SW 1271 (cell line): ENCODE measurements at places on chromosomes 6 and 20.

DNA sequence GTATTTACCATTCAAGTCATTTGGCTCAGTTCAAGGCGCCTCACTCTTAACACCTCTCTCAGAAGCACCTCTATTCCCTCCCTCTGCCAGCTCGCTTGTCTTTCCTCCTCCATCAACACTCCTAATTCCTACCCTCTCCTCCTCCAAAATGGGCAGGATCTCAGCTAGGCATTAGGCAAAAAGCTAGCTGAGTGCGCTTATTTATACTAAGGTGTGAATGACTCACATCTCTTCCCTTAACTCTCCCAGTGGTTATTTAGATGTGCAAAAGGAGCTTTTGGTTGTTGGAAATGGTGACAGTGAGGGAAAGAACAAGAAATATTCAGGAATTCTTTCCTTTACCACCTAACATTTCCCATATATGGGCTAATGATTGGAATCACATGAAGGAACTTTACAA, 29.1 kb downstream of the PACSIN1 start:
- DNase-seq: no peak

- DNase-seq: no peak
Observed at GRCh38 chr6:77205936-77206335, 257.4 kb downstream of the HTR1B start.

GRCh38 chr20:58998656-58999055, 8.4 kb downstream of the CTSZ start:
- DNase-seq: no peak

DNA sequence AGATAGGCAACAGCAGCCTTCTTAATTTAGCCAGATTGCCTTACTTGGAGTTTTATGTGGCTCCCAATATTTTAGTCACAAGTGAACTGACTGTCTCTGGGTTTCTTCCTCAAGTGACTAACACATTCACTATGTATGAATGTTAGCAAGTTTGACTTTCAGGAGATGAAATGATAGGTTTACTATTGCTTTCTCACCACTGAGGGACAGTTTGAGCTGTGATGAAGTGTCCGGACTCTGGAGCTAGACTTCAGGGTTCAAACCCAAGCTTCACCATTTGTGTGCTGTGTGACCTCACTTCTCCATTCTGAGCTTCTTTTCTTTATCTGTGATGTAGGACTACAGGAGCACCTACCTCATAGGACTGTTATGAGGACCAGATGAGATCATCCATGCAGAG, 8.2 kb downstream of the DHX35 start:
- peak; percentile 43 for DNase-seq

GRCh38 chr6:170485159-170485558, 67.9 kb downstream of the PSMB1 start:
- no peak for DNase-seq

GRCh38 chr6:15425947-15426346, 180.1 kb downstream of the JARID2 start:
- DNase-seq: no peak

- DNase-seq: no peak
Observed at GRCh38 chr6:141307309-141307998, 825.3 kb upstream of the GJE1 start.

- DNase-seq: no peak
Observed at GRCh38 chr6:56347526-56347925, 100.1 kb upstream of the COL21A1 start.

DNA sequence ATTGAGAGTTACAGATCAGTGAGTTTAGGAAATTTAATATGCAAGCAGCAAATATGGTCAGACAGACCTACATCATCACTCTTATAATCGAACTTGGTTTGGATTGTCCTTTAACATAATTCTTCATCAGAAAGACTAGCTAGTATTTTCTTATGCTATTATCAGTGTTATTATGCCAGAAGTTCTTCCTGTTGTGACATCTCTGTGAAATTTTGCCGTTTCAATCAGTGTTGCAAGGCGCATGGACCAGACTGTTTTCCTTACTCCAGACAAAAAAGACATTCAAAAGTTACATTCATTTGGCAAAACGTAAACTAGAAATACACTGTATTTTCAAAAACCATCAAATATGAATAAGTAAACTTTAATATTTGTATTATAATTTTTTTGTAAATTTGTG, 5.7 kb upstream of the TENT5A start:
- no peak for DNase-seq

GRCh38 chr6:128491100-128491581, 29.3 kb downstream of the PTPRK start:
- no peak for DNase-seq

GRCh38 chr6:112800439-112800838, 453.3 kb downstream of the RFPL4B start:
- DNase-seq: no peak

GRCh38 chr6:53581856-53582255, 37.0 kb upstream of the GCLC start:
- no peak for DNase-seq

GRCh38 chr20:23128461-23129125, 42.5 kb upstream of the CD93 start:
- no peak for DNase-seq

DNA sequence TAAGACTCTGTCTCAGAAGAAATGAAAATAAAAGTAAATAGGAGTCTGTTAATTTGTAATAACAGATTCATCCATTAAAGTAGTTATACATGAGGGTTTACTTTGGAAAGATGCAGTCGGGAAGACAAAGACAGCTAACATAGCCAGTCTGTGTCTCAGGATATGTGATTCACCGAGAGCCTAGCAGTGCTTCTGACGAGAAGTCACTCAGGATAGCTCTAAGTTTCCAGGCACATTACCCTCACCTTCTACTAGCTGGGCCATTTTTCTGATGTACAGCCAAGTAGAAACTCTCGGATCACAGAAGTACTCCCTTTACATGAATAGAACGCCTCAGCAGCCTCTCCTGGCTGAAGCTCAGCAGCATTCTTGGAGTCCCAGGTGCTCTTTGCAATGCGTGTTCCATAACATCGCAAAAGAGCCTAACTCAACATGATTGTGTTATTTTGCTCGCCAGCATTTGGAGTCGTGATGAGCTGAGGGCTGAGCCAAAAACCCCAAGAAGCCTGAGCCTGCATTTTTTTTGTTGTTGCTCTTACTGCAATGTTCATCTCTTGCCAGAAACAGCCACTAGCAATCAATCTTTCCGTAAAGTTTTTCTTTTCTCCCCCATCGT, 22.4 kb upstream of the TASP1 start:
- DNase-seq: no peak

DNA sequence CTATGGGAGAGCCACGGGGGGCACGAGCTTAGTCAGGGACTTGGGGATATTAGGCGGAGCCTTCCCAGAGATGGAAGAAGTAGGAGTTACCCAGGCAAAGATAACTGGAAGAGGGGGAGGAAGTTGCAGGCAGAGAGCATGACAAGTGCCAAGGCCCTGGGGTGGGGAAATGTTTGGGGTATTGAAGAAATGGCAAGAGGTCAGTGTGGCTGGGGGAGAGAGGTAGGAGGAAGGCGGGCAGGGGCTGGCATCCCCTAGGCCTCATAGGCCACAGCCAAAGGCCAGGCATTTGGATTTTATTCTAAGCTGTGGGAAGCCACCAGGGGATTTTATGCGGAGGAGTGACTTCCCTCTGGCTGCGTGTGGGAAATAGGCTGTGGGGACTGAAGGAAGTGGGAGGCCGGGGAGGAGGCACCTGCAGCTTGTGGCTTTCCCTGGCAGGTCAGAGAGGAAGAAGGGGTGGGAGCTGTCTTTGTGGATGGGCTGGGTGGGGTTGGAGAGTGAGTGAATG, 22.7 kb downstream of the SNAI1 start:
- DNase-seq: no peak

DNA sequence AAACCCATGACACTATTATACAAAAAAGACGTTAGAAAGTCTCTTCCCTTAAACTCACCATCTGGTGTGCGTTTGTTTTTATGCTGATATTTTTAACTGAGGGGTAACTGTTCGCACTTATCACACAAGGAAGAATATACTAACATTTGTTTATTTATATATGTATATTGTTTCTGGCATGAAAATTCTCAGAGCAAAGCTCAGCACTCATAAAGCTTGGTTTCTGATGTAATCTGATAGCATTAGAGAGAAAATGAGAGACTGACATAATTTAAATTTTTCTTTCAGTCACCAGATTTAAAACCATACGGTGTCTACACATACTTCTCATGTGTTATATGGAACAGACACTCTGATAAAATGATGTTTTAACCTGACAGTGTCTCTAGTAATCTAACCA, 6.9 kb downstream of the BLOC1S5 start:
- DNase-seq: no peak

GRCh38 chr6:84512391-84512790, 252.0 kb downstream of the TBX18 start:
- no peak for DNase-seq

GRCh38 chr6:154824076-154824475, 90.9 kb downstream of the SCAF8 start:
- DNase-seq: no peak

- DNase-seq: no peak
Observed at GRCh38 chr6:121590438-121590837, 155.0 kb downstream of the GJA1 start.

GRCh38 chr20:62632575-62633090, 9.7 kb upstream of the SLCO4A1 start:
- no peak for DNase-seq
